Activated T-helper 1 cell treated with anti-CD3 and anti-CD28 coated beads, Interleukin-2, amount 50 U/mL, for 16 hours (primary cell): ENCODE measurements at places on chromosomes 4 and X.

DNA sequence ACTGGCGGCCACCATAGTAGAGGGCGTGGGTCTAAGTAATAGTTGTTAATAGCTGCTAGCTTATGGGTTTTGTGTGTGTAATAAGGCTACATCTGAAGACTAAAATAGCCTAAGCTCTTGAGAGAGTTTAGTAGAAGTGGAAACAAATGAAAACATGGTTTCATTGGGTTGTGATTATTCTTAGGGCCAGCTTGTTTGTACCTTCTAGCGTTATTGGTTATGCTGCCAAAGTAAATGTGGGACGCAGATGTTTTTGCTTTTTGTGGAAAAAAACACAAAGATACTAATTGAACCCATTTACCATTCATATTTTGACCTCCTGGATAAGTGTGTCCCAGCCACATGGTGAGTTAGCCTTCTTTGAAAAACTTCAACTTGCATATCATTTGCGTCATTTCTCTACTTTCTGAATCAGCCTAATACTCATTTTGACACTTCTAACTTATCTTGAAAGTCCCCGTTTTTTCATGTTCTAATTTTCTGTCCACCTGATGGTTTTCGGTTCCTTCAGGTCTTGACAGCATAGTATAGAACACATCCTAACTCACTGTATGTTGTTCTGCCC is 305.3 kb downstream of the FRMPD4 start:
- no peak for DNase-seq

DNA sequence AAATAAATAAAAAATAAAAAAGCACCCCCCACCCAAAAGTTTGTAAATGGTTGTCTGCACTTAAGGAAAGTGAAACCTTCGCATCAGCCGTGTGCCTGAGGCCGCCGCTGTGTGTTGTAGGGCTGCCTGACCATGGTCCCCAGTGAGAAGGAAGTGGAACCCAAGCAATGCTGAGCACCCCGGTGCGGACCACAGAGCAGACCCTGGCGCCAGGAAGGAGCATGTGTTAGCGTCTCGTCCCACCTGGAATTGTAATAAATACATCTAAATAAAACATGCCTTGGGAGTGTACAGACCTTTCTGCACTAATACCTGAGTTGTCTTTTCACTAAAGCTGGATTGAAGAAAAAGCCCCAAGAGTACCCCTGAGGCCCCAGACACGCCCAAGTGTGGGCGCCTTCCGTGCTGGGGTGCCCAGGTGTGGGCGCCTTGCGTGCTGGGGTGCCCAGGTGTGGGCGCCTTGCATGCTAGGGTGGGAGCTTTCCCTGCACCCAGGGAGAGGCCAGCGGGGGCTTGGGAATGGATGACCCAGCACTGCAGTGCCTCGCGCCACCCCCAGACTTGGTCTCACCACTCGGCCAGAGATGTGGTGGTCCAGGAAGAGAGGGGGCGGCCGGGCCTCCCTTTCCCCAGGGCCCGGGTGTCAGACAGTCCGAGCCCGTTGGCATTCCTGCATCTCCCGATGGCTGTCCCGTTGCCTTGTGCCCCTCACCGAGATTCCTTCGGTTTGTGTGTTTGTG is 33.7 kb downstream of the HTT-AS start:
- no peak for DNase-seq

DNA sequence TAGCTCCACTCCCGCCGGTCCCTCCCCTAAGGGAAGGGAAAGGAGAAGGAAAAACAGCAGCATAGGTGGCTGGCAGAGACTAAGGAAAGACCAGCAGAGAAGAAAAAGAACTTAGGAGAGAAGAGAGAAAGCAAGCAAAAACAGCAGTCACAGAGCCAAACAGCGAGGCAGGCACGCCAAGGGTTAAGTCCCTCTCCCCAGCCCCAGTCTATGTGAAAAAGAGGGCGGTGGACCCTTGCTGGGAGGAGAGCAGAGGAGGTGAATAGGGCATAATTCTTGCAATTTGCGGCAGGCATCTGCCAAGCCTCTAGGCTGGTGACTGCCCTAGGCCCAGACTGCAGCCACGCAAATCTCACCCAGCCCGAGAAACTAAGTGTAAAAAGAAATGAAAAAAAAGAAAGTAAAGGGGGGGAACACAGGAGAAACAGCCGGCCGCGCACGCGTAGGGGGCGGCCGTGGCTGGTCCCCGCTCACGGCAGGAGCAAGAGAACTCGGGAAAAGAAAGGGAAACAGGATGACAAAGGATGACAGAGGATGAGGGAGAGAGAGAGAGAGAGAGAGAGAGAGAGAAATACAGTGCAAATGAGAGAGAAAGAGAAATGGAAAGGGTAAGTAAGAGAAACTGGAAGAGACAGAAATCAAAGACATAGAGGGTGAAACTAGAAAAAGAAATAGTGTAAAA is 48.6 kb downstream of the MAGEA9 start:
- DNase-seq = no peak

- DNase-seq = no peak
These were observed 22.8 kb upstream of the MAML3 start for GRCh38 chr4:140176735-140177134.

DNA sequence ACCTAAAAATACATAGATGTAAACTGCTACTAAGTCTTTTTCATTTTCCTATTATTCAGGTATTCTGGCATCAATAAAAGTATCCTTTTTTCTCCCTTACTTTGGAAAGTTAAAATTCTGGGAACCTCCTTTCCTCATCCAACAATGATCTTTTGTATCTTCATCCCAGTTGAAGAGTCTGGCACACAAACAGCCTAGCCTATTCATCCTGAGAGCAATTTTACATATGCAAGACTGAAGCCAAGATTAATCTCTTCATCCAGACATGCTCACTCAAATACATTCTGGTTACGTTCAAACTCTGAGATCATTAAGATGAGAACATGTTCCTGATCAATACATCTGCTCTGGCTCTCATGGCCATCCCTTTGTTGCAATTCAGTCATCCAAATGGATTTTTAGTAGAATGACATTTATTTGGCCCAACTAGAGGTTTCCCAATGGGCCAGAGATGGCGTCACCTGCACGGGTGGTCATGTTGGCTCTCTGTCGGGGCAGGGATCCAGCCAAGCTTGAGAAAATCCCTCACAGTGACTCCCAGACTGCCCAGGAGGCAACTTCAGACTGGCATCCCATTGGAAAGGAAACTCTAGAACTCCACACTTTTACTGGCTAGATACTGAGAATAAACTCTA is 135.3 kb upstream of the VCX2 start:
- DNase-seq = no peak

GRCh38 chr4:21012851-21013331 is 312.6 kb downstream of the PACRGL start:
- DNase-seq = no peak

DNA sequence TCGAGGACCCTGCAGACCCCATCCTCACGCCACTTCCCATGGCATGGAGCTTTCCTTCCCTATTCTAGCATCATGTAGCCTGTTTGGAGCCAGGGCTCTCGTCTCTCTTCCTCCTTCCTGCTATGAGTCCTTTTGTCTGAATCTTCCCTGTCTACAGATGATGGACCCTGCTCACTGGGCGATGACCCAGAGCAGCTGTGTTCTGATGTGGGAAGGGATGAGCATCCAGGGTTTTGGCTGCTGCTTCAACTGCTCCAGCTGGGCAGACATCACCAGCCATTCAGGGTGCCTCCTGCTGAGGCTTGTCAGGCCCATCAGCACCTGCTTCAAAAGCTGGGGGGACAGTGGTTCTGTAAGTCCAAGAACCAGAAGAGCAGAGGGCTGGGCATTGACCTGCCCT is 3.2 kb upstream of the CCKAR start:
- no peak for DNase-seq

GRCh38 chr4:173205656-173206055 is 37.0 kb downstream of the GALNT7 start:
- DNase-seq = no peak

DNA sequence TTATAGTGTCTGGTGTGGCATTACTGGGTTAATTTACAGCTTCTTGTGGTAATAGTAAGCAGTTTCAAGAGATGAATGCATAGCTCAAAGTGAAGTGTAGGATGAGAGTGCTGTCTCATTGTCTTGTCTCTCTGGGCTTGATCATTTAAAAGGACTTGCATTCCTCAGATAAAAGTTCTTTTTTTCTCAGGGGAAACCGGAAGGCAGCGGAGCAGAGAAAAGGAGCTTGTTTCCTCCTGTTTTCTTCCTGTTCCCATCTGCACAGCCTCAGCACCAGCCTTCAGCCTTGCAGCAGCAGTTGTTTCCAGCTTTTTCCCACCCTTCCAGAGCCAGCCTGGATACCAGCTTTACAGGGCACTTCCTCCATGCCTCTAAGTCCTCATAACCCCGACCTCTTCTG is 61.4 kb upstream of the LGI2 start:
- no peak for DNase-seq

- no peak for DNase-seq
These were observed 28.7 kb downstream of the UGT2B7 start for GRCh38 chr4:69124941-69125340.

- no peak for DNase-seq
These were observed 94.3 kb downstream of the DDIT4L start for GRCh38 chr4:100095729-100096595.

GRCh38 chrX:131746491-131746968 is 202.7 kb downstream of the OR13H1 start:
- peak; percentile 67 for DNase-seq

DNA sequence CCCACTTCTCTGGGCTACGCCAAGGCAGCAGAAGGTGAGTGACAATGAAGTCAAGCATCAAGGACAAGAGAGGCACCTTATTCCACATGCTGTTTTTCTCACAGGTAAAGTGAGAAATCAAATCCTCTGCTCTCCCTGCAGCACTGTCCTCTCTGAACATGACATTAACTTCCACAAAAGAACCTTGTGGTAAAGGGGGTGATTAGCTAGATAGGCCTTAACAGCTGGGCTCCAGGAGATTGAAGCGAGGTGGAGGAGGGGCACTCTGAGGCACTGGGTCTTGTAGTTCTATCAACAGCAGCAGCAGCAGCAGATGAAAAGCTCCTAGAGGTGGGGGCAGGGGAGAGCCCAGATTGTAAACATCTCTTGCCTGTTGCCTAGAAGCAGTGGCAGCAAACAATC is 96.8 kb upstream of the CXXC4 start:
- no peak for DNase-seq

DNA sequence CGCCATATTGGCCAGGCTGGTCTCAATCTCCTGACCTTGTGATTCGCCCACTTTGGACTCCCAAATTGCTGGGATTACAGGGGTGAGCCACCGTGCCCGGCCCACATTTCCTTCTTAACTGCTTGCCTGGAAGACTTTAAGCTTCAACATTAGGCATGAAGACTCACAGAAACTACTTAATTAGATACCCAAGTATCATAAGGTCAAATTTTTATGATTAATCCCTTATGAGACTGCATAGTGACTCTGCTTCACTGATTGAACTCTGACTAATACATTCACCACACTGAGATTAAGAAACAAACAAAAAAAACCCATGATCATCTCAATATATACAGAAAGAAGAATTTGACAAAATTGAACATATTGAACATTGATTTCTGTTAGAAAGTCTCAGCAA is 87.4 kb upstream of the KCTD8 start:
- DNase-seq = no peak
